ENCODE measurements at places on chromosomes 6 and 20.

GRCh38 chr6:30700340-30700739 is 9.6 kb upstream of the NRM start:
- no peak for DNase-seq

GRCh38 chr6:72890233-72890632 is 268.4 kb downstream of the KCNQ5 start:
- DNase-seq = no peak

GRCh38 chr6:44631968-44632367 is 244.5 kb downstream of the CDC5L start:
- DNase-seq = no peak

DNA sequence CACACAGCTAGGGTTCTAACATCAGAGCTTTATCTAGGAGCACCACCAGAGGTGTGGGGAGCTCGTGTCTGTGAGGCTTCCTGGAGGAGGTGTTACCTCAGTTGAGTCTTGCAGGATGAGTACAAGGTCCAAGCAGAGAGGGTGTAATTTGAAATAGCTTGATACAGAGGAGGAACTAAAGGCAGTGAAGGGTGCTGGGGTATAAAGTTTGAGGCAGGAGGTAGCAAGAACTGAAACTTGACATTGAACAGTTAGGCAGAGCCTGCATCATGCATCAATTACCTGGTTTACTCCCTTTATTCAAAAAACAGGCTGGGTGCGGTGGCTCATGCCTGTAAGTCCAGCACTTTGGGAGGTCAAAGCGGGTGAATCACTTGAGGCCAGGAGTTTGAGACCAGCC is 241.2 kb downstream of the UST start:
- DNase-seq = no peak

DNA sequence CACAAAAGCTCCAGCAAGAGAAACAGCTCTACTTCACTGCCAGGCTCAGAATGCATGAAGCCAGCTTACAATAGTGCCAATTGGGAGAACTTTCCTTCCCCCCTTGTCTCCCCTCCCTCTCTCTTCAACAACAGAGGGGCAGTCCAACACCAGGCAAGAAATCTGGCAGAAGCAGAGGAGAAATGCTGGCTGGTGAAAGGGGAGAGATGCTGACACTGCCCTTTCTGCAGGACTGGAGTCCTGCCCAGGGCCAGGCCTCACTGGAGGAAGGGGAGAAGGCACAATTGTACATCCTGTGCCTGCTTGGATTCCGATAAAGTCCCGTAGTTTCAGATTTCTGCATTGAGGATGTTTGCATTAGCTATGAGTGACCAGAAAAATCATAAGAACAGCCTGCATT is 148.6 kb downstream of the LRRC1 start:
- DNase-seq = no peak

- DNase-seq = no peak
Measured at GRCh38 chr20:54268941-54269340, 61.1 kb downstream of the PFDN4 start.

DNA sequence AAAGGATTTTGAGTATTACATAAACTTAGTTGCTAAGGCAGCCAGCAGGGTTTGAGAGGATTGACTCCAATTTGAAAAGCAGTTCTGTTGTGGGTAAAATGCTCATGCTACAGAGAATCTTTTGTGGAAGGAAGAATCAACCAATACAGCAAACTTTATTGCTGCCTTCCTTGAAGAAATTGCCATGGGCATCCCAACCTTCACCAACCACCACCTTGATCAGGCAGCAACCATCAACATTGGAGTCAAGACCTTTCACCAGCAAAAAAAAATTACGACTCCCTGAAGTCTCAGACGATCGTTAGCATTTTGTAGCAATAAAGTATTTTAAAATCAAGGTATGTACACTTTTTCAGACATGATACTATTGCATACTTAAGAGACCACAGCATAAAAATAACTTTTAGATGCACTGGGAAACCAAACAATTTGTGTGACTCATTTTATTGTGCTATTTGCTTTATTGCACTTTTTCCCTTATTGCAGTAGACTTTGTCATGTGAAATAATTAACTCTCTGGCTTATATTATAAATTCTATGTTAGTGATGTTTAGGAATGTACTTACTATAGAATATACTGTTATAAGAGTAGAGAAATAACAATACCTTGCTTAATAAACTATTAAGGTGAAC is 390.8 kb downstream of the CDKAL1 start:
- DNase-seq = no peak

DNA sequence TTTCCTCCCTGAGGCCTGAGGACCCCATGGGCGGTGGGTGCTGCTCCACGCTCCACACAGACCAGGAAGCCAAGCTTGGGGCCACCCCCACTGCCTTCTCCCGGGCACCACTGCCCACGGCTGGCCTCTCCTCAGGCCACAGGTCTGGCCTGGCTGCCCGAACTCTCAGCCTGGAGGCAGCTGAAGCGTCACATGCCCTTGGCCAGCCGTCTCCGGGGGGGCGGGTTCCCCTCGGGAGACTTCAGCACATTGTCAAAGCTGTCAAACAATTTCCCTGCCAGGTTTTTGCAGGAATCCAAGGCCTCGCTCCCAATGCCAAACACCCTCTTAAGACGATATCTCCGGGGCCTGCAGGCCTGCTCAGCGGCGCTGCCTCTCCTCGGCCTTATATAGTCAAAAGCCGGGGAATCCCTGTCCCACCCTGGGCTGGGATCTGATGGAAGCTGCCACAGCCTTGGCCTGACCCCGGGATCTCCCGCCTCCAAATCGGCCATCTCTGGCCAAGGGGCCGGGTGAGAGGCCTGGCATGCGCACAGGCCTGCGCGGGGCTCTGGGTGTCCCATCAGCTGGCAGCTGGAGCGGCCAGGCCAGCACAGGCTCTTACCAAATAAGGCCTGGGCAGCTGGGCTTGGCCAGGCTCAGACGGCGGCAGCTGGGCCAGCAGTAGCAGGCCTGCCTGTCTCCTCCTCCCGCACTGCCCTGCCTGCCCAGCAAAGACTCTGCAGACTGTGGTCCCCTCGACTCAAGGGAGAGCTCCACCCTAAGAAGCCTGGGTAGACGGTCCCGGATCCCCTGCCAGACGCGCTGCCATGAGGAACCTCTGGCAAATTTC is 49.7 kb downstream of the RBM38 start:
- no peak for DNase-seq

Data from activated gamma-delta T cell treated with Interleukin-2 at 50 U/mL for 16 hours (primary cell).